ENCODE measurements at places on chromosomes 2 and 18.

GRCh38 chr2:11680901-11681721 is 11.1 kb upstream of the NTSR2 start:
- DNase-seq, result no peak

- no peak for DNase-seq
Observed at GRCh38 chr18:8957731-8958130, 144.8 kb upstream of the NDUFV2 start.

- DNase-seq, result no peak
Observed at GRCh38 chr2:111896024-111896423, 2.4 kb upstream of the MERTK start.

DNA sequence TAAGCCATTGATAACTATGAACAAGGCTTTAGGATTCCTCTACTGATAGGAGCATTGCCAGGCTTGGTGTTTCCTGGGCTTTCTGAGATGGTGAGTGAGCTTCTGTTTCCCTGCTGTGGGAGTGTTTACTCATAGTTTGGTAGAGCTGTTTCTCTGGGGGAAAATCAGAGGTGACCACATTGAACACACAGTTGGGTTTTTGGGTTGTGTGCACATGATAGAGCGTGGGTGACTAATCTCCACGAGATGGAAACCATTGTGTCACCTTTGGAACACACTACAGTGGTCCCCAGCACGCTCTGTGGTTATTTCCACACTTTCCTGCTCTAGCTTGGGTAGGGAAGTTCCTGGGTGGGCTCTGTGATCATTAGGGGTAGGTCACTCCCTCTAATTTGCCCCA is 5.4 kb downstream of the IL1R1 start:
- no peak for DNase-seq

DNA sequence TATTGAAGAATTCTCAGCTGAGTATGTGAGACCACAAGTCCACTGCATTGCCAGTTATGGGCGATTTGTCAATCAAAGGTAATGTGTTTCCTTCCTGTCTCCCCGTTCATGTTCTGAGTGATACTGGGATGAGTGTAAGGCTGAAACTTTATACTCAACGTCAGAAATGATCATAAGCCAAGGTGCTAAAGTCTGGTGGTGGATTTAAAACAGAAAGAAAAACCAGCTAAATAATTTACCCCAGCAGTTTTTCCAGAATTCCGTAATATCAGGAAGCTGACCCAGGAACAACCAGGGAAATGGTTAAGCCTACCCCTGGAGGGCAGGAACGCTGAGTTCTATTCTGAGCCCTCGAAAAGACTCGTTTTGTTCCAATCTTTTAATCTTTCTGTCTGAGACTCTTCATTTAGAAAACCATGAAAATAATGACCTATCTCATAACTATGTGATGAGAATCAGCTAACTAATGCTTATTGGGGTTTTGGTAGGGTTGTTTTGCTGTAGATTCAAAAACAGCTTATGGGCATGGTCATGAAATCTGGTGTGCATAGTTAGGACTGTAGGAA is 149.6 kb downstream of the LAMA3 start:
- no peak for DNase-seq

DNA sequence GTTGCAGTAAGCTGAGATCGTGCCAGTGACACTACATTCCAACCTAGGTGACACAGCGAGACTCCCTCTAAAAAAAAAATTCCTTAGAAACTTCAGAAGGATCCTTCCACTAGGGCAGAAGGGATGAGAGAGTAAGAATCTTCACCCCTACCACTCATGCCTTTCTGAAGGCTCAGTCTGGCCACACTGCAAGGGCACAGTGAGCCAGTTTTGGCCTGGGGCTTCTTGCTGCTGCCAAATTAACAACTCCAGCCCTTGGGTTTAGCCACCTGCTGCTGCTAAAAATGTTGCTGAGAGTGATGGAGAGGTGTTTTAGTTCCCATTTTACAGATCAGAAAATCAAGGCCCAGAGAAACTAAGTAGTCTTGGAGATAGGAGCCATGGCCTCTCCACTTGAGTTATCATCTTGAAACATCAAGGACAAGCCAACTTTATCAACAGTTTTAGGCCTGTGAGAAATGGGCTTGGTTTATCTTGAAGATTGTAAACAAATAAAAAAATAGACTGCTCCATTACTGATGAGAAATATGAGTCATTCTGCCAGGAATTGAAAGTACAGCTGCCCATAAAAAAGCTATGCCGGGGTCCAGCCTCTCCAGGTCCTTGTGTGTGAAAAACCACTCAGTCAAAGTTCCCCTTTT is 31.9 kb upstream of the CASP8 start:
- DNase-seq, result no peak

DNA sequence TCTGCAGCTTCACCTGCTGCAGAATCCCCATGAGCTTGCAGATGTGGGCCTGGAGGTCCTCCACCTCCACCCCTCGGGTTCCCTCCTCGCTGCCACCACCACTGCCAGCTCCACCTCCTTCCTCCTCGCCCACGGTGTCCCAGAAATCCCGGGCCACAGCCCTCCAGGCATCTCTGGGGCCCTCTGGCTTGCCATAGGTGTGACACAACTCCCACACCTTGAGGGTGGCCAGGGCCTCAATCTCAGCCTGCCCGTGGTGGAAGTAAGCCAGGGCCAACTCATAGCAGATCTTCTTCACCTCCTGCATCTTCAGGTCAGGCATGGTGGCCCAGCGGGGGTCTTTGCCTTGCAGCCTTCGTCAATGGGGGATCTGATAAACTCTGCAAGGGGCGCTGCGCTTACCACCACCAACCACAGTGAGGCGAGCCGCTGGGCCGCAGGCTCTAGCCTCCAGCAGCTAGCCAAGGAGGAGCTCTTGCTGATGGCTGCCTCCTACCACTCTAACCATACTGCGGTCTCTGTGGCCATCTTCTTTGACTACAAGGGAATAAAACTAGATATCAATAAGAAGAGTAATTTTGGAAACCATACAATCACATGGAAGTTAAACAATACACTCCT is 36.1 kb upstream of the ANKRD62 start:
- no peak for DNase-seq

Data from hypothalamus (tissue), 51 donors.